ENCODE measurements at places on chromosomes 5 and 9.

DNA sequence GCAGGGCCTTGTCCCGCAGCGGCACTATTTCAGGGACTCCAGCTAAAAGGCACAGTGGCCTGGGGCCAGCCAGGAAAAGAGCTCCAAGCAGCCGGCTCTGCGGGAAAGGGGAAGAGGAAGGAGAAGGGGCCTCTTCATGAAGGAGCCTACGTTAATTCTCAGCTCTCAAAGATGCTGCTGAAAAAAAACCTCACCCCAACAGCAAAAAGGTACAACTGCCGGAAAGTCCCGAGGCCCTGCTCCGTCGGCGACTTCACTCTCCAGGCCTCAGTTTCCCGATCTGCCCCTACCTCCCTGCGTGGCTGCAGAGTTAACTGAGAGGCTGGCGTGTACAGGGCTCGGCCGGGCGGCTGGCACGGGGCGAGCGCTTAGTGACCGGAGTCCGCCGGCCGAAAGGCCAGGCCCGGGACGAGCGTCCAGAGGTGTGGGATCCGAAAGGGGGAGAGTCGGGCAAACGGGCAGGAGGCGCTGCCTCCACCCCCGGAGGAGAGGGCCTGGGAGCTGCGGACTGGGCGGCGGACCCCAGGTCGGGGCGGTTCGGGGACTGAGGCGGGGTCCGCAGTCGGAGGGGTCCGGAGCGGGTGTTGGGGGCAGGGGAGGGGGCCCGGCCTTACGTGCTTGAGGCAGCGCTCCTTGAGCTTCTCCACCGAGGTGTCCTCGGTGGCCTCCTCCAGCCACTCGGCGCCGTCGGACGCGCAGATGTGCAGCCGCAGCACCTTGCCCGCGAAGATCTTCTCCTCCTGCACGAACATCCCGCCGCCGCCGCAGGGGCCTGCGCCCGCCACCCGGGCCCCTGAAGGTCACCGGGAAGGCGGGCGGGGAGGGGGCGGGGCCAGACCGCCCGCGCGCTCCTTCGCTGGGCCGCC, 529 bp downstream of the UBAC1 start:
- peak; percentile 80 for DNase-seq

DNA sequence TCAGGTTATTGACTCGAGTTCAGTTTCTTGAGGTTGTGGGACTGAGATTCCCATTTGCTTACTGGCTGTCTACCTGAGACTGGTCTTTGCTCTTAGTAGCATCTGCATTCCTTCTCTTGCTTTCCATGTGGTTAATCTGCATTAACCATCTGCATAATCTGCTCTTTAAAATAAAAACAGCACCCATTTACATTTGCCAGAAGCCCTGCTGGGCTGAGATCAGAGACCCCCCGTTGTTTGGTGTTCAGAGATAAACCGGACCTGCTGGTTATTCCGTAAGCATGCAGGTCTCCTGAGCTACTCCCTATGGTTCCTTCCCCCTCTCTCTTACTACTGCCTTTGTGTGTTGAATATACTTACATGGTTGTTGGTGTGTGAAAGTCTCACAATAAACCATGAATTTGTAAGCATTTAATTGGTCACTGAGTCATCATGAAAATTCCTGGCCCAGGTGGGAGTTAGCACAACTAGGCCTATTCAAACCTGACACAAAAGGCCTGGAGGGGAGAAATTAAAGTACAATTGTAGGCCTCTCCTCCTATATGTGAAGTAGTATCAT, 396.7 kb downstream of the MRPS30 start:
- DNase-seq: no peak

DNA sequence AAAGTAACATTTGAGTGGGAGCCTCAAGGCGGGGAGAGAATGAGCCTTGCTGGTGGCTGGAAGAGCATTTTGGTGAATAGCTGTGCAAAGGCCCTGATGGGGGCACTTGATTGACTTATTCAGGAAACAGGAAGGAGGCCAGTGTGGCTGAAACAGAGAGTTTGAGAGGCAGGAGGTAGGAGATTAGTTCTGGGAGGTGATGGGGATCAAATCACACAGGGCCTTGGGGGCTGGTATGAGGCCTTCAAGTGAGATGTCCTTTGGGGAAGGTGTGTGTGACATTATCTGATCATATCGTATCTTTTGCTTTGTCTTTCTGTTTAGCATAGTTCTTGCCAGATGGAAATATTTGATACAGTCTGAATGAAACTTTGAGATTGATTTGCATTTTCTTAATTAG, 172.3 kb downstream of the TENT4A start:
- DNase-seq: no peak

DNA sequence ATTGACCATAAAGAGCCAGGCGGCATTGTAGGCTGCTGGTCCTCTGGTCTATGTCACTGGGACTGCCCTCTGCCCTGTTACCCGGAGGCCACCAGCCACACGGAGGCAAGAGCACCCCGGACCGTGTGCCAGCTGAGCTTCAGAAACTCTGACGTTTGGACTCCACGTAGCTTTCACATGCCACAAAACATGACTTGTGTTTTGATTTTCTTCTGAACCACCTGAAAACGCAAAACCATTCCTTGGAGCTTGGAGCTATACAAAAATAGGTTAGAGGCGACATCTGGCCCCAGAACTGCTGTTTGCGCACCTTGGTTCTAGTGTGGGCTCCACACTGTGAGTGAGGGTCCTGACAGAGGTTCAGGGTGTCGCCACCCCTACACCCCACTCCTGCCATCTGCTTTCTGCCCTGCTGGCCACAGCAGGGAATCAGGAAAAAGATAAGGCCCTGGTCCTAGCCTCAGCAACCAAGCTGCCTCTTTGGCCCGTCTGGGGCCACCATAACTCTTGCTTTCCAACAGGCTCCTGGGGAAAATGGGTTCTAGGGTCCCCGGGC, 151.3 kb upstream of the IRX2 start:
- no peak for DNase-seq

- no peak for DNase-seq
Observed at GRCh38 chr5:165874851-165875250, 2369.4 kb downstream of the MAT2B start.

DNA sequence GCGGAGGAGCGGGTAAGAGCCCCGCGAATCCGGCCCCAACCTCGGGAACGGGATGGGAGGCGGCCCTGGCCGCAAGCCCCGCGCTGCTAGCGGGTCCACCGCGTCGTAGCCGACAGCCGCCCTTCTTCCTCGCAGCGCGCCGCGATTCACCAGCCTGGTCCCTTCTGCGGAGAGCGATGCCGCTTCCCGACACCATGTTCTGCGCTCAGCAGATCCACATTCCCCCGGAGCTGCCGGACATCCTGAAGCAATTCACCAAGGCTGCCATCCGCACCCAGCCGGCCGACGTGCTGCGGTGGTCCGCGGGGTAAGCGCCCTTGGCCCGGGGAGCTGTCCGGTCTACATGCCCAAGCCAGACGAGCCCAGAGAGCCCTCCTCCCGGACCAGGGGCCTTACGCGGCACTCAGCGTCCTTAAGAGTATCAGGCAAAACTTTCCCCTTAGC, 335 bp downstream of the ROPN1L start:
- DNase-seq: no peak

DNA sequence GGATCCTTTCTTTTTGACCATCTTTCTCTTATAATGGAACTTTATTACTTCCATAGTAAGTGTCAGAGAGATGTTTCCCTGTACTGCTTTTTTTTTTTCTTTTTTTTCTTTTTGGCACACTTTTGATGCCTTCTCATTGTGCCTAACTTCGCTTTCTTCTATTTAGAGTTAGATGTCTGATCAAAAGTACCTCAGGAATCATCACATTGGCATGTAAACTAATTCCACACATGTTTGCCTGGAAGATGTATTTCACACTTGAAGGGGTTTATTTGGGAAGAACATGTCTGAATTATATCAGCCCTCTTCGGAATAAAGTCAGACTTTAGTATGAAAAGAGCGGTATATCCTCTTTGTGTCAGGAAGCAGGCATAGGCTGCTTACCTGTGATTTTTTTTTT, 35.1 kb downstream of the SMARCA2 start:
- DNase-seq: no peak

DNA sequence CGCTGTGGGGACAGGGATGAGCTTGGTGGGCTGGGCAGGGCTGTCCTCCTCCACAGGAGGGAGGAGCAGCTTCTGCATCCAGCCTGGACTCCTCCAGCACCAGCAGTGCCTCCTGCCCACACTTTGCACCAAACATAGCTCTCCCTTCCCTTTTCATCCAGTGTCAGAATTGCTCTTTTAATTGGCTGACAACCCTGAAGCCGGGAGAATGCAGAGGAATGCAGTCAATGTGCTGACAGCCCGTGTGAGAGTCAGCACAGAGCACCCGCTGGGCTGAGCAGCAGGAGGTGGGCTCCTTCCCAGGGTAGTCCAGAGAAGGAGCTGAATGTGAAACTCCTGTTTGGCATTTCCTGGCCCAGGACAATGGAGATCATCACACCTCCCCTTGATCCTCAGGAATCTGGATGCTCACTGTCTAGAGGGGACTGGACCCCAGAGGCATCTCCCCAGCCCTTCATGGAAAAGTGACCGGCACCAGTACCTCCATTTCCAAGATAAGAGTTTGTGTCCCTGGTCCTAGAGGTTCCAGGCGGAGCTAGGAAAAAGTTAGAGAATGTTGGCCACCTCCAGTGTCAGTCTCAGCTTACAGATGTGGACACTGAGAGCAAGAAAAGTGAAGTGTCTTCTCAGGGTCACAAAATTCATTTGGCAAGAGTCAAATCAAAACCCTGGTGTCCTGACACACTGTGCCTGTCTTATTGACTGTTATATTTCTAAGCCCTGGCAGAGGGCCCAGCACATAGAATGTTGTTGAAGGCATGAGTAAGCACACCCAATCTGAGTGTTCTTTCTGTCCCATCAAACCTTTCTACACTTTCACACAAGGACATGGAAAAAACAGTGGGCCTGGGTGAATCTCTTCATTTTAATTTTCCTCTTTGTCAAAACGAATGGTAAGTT, 202.1 kb downstream of the SNX18 start:
- DNase-seq: no peak

- no peak for DNase-seq
Observed at GRCh38 chr9:92978345-92978875, 31.1 kb downstream of the FGD3 start.

GRCh38 chr9:25310961-25311360, 367.3 kb downstream of the TUSC1 start:
- DNase-seq: no peak

GRCh38 chr5:87598460-87598859, 185.7 kb upstream of the CCNH start:
- no peak for DNase-seq

DNA sequence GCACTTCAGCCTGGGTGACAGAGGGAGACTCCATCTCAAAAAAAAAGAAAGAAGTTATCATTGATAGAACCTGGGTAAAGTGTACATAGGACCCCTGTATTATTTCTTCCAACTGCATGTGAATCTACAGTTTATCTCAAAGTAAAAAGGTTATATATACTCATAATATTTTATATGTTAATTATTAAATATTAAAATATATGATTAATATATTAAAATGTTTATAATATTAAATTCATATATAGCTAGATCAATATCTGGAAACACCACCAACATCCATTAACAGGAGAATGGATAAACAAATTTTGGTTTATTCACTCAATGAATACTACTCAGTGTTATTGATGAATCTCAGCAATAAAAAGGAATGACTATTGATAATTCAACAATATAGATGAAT, 19.7 kb downstream of the C5orf15 start:
- no peak for DNase-seq

- DNase-seq: no peak
Observed at GRCh38 chr9:16693616-16694015, 176.9 kb downstream of the BNC2 start.

GRCh38 chr5:145978708-145979107, 42.3 kb downstream of the SH3RF2 start:
- no peak for DNase-seq

DNA sequence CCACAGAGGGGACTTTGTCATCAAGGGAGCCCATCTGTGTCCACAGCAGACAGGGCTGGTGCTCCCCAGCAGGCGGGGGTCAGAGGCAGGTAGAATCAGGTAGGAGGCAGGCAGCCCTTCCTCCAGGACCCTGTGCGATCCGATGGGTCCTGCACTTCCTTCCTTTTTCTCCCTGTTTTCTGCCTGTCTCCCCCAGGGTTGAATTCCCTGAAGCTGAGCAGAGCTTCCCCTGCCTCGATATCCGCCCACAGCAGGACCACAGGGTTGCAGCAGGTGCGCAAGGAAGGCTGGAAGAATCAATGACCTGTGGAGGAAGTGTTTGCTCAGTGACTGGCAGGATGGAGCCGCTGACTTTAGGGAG, 69.2 kb downstream of the MRPL36 start:
- peak; percentile 2 for DNase-seq

- DNase-seq: no peak
Observed at GRCh38 chr5:27821681-27822080, 783.3 kb upstream of the CDH9 start.

- DNase-seq: no peak
Observed at GRCh38 chr9:15670246-15670645, 117.4 kb downstream of the CCDC171 start.

DNA sequence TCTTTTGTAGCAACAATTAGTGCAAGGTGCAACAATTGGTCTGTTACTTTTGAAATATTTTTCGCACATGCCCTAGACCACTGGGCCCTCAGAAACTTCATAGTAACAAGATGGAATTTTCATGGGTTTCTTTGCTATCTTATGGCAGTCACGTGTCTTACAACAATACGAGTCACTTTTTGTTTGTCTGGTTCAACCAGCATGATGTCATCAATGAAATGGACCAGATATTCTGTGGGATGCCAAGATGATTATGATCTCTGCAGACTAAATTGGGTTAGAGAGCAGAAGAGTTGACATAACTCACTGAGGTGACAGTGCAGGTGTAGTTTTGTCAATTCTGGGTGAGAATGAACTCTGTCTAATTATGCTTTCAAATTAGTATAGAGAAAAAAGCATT, 239.6 kb upstream of the RIOK2 start:
- DNase-seq: no peak

GRCh38 chr5:90962481-90962880, 403.9 kb downstream of the ADGRV1 start:
- no peak for DNase-seq

DNA sequence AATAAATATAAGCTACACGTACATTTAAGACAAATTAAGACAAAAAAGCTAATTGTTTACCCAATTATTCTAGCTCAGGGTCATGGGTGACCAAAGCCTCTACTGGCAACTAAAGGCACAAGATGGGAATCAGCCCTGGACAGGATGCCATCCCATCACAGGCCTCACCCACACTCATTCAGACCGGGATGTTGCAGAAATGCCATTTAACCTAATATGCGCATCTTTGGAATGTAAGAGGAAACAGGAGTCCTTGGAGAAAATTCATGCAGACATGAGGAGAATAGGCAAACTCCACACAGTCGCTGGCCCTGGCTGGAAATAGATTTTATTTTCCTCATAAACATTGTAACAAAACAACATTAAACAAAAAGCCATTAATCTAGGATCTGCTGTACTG, 2003.8 kb upstream of the CDH9 start:
- DNase-seq: no peak

GRCh38 chr5:128711216-128711615, 173.2 kb upstream of the FBN2 start:
- no peak for DNase-seq

DNA sequence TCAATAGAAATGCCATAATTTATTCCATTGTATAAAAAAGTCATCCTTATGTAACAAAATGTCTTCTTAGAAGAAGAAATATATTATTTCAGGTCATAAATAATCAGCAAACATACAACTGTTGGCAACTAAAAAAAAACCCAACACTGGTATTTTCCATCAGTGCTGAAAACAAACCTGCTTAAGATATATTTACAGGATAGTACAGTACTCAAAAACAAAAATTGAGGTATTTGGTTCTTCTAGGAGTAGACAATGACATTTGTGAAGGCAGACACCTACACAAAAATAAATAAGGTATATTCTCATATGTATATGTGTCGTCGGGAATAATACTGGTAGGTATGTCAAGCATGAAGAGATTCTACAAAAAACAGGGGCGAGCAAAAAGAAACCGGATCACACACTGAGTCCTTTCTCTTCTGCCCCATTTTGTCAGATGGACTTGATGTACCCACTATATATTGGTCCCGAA, 2.9 kb downstream of the DUSP1 start:
- no peak for DNase-seq
